Cortex of kidney (tissue), 1 donor: ENCODE measurements at places on chromosomes 7 and 10.

DNA sequence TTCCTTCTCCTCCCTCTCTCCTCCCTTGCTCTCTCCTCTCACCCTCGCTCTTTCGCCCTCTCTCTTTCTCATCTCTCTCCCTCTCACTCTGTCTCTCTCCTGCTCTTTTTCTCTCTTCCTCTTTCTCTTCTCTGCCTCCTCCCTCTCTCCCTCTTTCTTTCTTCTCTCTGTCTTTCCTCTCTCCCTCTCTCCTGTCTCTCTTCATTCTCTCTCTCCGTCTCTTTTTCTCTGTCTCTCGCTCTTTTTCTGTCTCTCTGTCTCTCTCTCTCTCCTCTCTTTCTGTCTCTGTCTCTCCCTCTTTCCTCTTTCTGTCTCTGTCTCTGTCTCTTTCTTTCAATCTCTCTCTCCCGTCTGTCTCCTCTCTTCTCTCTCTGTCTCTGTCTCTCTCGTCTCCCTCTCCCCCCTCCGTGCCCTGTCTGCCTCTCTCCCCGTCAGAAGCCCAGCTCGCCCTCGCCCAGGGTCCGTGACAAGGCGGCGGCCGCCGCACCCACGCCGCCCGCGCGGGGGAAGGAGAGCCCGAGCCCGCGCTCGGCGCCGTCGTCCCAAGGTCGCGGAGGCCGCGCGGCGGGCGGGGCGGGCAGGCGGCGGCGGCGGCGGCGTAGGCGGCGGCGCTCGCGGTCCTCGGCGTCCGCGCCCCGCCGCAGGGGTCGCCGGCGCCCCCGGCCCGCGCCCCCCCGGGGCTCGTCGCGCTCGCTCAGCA lies 21.3 kb upstream of the HSPB1 start:
- no peak for DNase-seq

DNA sequence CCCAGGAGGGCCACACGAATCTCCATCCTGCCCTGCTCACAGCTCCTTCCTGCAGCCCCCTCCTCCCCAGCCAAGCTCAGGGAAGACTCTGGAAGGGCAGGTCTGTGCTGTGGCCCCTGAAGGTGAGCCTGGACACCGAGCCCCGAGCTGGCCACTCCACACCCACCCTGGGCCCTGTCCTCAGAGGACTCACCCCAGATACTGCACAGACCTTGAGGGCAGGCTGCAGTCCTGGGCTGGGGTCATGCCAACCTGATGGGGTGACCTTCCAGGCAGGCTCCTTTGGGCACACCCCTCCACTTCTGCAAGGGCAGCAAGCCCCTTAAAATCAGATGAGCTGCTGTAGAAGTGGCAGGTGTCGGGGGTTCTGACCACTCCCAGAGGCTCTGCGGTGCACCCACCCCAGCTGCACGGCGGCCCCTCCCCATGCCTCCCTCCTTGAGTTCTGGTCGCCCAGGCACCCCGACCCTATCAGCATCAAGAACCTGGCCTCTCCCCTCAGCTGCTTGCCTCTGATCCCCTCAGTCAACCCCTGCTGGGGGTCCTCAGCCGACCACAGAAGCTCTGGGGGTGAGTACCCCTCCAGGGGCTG lies 24.3 kb downstream of the YKT6 start:
- DNase-seq: no peak

GRCh38 chr7:8442814-8443304 lies 9.4 kb downstream of the NXPH1 start:
- no peak for DNase-seq

DNA sequence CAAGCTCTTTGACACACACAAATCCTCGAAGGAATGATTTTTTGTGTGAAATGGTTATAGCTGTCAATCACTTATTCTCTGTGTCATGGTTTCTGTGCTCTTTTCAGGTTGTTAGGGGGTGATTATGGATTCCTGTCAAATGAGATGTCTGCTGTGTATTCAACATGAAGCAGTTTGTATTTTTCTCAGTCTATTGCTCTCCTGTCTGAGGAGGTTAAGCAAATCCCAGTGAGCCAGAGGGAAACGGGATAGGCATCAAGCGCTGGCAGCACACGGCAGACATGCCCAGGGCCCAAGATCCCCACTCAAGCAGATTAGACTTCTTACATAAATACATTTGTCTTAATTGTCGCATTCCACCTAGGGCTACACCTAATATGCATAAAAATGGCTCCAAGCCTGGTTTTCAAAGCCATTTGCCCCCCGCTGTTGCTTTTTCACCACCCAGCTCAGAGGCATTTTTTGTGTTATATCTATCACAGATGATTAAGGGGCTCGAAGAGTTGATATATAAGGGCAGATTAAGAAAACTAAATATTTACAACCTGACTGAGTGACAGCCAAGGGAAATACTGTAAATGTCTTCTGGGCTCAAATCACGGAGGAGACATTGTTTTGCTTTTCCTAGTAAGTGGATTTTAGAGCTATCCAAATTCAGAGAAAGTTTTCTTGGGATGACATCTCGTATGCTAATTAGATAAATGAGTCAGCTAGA lies 192.7 kb upstream of the LRGUK start:
- DNase-seq: no peak

DNA sequence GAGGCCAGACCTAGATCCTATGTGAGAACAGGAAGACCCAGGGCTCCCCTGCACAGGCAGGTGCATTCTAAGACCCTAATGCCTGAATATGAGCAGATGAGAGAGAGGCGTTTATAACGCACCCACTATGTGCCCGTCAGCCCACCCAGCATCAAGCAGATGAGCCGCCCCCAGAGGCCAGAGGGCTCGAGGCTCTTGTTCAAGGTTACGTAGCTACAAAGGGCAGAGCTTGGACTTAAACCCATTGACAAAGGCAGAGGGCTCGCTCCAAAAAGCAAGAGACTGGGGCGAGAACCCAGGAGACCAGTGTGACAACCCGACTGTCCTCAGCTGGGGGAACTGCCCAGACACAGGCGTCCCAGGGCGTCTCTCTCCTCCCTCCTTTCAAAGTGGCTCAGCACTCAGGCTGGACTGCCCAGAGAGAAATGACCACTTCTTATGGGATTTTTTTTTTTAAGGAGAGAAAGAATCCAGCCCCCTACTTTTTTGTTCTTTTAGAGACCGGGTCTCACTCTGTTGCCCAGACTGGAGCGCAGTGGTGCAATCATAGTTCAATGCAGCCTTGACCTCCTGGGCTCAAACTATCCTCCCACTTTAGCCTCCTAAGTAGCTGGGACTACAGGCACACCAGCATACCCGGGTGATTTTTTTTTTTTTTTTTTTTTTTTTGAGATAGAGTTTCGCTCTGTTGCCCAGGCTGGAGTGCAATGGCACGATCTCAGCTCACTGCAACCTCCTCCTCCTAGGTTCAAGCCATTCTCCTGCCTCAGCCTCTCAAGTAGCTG lies 40.1 kb downstream of the TNRC18 start:
- DNase-seq: no peak

DNA sequence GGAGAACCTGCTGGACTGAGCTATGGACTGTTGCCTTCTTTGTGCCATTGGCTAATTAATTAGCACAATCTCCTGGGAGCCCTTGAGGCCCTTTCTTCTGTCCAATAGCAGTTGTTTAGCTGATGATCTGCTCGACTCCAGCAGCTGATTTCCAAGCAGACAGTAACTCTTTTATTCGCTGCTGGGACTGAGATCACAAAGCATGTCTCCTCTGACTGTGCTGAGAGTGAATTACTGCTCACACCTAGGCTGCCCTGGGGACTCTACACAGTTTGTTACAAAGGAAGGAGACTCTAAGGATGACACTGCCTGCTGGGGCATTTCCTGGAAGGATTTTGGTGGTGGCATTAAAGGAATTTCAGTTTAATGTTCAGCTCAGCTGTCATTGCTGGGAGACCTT lies 31.4 kb downstream of the CASP7 start:
- no peak for DNase-seq

GRCh38 chr7:137958470-137959431 lies 43.1 kb downstream of the CREB3L2 start:
- no peak for DNase-seq

DNA sequence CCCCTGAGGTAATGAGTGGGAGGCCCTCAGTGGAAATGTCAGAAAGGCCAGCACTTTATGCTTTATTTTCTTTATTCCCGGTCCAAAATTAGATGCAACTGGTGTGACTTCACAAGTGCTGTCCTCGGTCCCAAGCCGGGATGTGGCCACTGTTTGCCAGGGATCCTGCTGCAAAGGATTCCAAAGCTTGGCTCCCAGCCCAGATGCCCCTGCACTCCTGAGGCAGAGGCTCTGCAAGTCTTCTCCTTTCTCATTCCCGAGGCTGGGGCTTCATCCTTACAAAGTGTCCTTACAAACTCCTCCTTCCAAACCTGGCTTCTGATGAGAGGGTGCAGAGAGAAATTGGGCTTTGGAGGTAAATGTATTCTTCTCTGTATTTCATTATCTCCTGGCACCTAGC lies 544.3 kb upstream of the DPP6 start:
- no peak for DNase-seq

GRCh38 chr7:127393368-127394058 lies 1.0 kb upstream of the ZNF800 start:
- DNase-seq: no peak

DNA sequence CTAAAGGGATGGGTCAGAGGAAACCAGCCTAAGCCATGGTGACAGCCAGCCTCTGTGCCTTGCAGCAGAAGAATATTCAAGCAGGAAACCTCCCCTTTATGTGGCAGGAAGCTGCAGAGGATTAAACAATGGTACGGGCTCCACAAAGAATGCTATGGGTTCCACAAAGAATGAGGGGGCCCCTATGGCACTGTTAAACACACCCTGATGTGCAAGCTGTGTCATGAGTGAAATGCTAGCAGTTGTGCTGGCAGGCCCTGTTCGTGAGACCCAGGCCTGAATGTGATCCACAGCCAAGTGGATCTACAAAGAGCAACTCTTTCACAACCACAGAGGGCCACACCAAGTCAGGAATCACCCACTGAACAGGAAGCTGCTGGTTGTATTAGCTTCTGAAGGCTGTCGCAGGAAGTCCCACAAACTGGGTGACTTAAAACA lies 68.9 kb downstream of the MYOF start:
- no peak for DNase-seq

DNA sequence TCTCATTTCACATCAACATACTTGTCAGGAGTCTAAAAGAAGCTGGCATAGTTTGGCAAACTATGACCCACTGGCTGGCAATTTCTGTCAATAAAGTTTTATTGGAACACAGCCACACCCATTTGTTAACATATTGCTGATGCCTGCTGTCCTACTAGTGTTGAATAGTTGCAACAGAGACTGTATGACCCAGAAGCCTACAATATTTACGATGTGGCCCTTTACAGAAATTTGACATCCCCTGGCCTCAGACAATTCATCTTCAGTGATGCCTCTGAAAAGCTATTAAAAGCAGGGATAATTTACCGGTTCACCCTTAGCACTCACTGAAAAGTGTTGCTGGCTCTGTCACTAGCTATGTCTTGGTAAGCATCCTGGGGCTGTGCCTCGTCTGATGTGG lies 155.2 kb downstream of the ARID5B start:
- DNase-seq: no peak

DNA sequence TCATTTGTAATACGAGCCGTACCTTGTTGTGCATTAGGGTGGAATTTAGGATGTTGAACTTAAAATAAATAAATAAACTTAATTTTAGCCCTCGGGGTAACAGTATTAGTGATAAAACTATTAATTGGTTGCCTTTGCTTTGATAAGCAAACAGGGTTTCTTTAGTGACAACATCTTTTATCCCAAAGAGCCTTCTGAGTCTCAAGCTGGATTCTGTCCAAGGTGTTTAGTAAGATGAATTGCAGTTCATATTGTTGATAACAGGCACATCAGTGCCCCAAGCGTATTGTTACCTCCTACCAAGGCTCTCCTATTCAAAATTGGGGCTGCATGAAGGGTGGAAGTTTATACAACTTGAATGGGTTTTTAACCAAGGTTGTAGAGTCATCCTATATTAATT lies 144.4 kb upstream of the CELF2 start:
- no peak for DNase-seq

DNA sequence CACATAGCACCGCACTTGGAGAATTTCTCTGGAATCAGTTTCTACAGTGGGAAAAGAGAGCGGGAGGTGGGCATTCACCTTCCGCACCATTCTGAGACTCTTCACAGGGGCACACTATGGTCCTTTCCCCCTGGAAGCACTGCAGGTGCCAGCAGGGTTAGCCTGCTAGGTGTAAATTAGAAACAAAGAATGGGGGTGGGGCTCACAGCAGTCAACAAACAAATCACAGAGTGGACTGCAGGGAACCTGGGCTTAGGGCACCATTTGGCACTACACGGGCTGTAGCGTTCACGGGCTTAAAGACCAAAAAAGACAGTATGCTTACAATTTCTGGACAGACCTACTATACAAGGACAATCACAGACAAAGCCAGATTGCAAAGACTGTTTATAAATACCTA lies 8.0 kb upstream of the PKD1L1 start:
- no peak for DNase-seq

- DNase-seq: no peak
Measured at GRCh38 chr10:28169525-28169924, 133.3 kb downstream of the MPP7 start.

GRCh38 chr7:148204639-148205304 lies 385.8 kb upstream of the C7orf33 start:
- DNase-seq: no peak

DNA sequence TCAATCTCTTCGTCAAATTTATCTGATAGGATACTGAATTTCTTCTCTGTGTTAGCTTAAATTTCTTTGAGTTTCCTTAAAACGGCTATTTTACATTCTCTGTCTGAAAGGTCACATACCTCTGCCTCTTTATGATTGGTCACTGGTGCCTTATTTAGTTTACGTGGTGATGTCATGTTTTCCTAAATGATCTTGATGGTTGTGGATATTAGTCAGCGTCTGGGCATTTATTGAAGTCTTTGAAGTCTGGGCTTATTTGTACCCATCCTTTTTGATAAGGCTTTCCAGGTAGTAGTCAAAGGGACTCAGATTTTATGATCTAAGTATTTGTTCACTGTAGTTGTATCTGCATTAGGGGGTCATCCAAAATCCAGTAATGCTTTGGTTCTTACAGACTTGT lies 1407.5 kb upstream of the LRRTM3 start:
- DNase-seq: no peak

DNA sequence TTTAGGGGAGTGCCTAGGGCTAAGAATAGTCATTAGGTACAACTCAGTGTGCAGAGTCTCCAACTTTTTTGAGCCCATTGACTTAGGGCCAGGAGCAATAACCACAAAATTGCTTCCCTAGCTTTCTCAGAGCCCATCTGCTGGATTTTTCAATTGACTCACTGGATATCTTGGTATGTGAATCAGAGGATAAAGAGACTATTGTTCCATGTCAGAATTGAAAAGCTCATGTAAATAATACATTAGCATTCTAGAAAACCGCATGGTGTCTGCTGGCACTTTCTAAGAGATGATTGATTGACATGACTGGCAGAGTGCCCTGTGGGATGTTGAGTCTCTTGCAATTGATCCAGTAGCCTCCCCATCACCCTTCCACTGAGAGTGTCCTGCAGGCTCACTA lies 246.2 kb downstream of the CCDC7 start:
- no peak for DNase-seq

- no peak for DNase-seq
Measured at GRCh38 chr7:128453836-128454804, 1.6 kb upstream of the HILPDA start.

GRCh38 chr7:77858278-77858677 lies 59.7 kb downstream of the PHTF2 start:
- no peak for DNase-seq
